GM20000 (cell line): ENCODE measurements at places on chromosomes 4 and X.

DNA sequence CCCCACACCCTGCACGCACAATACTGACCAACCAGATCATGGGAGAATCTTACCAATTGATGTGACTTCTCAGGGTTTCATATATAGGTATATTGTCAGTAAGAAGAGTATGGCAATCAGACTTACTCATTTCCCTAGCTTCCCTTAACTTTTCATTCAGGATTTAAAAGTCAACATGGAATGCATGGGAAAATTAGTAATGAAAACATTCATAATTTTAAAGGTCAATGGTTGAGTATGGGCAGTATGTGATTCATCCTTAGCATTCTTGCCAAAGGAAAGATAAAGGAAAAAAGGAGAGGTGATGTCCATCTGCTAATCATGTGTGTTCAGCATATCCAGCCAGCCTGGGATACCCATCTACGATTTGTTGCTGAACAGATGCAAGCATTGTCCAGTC is 4.0 kb downstream of the DIPK2B start:
- DNase-seq = no peak

- no peak for DNase-seq
Observed at GRCh38 chr4:103118166-103118565, 18.5 kb upstream of the BDH2 start.

- no peak for DNase-seq
Observed at GRCh38 chrX:100265179-100265578, 144.9 kb downstream of the PCDH19 start.

DNA sequence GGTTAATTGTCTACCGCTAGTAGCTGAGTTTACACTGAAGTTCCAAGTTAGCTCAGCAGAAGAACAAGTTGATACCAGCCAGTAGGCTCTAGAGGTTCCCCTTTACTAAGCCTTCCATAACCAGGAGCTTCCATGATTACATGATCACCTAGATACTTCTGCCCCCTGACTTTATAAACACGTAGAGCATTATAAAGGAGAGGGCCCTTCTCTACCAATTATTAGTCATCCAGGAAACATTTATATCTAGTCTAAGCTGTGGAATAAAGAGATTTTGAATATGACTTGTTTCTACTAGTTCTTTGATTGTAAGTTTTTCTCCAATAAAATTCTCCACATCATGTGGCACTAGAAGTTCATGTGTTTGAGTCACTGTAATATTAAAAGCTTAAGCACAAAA is 818.1 kb upstream of the PCDH10 start:
- no peak for DNase-seq
